ENCODE measurements at places on chromosomes 13 and 19. TPM values are rescaled to one million over a fixed set of nuclear protein-coding genes. Genes with fewer than 3 reads are reported as not detected.

The GRIN2D gene
- 0.12 TPM for total RNA-seq

The ZNF85 gene
- 7.1 TPM for total RNA-seq

The TNFRSF19 gene
- 2.5 TPM for total RNA-seq

The PLIN5 gene
- not detected for total RNA-seq

The ERCC2 gene
- 9.1 TPM for total RNA-seq

The KLK2 gene
- total RNA-seq, result not detected

The PDS5B gene
- total RNA-seq, result 25.5 TPM

The BEST2 gene
- total RNA-seq, result not detected

The UPK1A gene
- not detected for total RNA-seq

The TMIGD2 gene
- total RNA-seq, result not detected

The TEX29 gene
- 0.12 TPM for total RNA-seq

The RPL21 gene
- 742 TPM for total RNA-seq

The CGB1 gene
- not detected for total RNA-seq

The ZNF560 gene
- 0.06 TPM for total RNA-seq

The OR7A10 gene
- not detected for total RNA-seq

The OR7C1 gene
- not detected for total RNA-seq

The CYP2F1 gene
- total RNA-seq, result not detected

The VASP gene
- 61.2 TPM for total RNA-seq

The CYP4F8 gene
- not detected for total RNA-seq

The SULT2B1 gene
- not detected for total RNA-seq

The FPR3 gene
- under 0.01 TPM for total RNA-seq

The CFAP97D2 gene
- not detected for total RNA-seq

The ZNF20 gene
- total RNA-seq, result 4.3 TPM

The NUMBL gene
- total RNA-seq, result 40.8 TPM

The ANKRD27 gene
- 34.7 TPM for total RNA-seq

The NLRP5 gene
- total RNA-seq, result not detected

The RNF113B gene
- not detected for total RNA-seq

The NLRP4 gene
- total RNA-seq, result not detected

The LGALS14 gene
- total RNA-seq, result not detected

The FXYD7 gene
- total RNA-seq, result not detected

The WDR87 gene
- not detected for total RNA-seq
